ENCODE measurements at places on chromosomes 2 and 18.
A peak's percentile ranks its signal among the peaks of the same experiment; 100 is the strongest.

DNA sequence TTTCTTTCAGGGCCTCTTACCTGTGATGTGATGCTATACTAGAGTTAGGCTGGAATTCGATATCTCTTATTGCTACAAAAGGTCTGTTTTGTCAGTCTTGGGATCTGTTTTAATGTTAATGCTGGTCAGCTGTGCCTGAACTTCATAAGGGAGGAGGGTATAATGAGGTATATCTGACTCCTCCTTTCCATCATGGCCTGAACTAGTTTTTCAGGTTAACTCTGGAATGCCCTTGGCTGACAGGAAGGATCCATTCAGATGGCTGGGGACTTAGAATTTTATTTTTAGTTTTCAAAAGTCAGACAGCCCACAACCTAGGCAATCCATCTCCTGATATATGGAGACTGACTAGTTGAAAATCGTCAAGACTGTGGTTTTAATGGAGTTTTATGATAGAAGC, 35.9 kb upstream of the TBC1D8 start:
- DNase-seq, result no peak

DNA sequence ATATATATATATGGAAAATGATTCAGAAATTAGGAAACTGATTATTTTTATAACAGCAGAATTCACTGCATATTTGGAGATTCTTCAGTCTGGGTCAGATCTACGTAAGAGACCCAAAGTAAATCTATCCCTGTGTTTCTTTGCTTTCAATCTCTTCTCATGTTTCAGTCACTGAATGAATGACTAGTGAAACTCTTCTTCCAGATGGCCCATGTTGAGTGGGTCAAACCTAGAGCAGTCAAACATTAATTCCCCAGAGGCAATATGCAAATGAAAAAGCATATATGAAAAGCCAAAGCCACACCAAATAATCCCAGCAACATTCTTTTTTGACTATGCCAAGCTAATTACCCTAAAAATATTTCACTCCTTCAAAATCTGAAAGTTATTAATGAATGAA, 317.3 kb downstream of the RBM43 start:
- DNase-seq, result no peak

DNA sequence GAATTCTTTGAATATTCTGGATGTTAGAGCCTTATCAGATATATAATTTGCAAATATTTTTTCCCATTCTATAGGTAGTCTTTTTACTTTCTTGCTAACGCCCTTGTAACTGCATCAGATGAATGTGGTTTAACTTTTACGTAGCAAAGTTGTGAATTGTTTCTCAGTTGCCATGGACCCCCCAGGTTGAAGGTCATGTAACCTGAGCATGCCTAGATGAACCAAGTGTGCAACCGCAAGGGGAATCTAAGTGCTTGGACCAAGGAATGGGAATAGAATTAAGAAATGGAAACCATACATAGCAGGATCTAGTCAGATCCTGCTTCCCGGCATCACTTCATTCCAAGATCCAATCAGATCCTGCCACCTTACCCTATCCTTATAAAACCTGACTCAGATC, 65.1 kb upstream of the TNP1 start:
- DNase-seq, result no peak

DNA sequence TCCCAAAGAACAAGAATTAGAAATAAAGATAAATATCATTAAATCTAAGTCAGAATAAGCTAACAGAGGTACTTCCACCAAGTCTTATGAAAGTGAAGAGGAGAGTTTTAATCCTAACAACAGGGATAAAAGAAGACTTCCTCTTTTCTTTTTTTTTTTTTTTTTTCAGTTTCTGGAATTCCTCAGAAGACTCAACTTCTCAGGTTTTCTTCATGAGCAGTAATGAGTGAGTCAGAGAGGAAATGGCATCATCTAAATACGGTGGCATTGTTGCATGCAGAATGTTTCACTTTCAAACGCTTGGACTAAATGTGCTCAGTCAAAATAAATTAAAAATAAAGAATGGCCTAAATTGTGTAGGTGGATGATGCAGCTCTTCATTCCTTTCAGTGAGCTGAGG, 45.6 kb upstream of the ARHGAP15 start:
- no peak for DNase-seq

DNA sequence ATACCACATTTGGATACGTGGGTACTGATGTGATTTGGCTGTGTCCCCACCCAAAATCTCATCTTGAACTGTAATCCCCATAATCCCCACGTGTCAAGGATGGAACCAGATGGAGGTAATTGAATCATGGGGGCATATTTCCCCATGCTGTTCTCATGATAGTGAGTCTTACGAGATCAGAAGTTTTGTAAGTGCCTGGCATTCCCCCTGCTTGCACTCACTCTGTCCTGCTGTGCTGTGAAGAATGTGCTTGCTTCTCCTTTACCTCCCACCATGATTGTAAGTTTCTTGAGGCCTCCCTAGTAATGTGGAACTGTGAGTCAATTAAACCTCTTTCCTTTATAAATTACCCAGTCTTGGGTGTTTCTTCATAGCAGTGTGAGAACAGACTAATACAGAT, 70.3 kb downstream of the CHST9 start:
- DNase-seq, result no peak

- DNase-seq, result no peak
Measured at GRCh38 chr2:235784788-235785187, 290.9 kb downstream of the AGAP1 start.

GRCh38 chr2:74578408-74578807, 23.9 kb downstream of the DOK1 start:
- no peak for DNase-seq

GRCh38 chr2:75543446-75543845, 17.3 kb downstream of the EVA1A start:
- DNase-seq, result no peak

DNA sequence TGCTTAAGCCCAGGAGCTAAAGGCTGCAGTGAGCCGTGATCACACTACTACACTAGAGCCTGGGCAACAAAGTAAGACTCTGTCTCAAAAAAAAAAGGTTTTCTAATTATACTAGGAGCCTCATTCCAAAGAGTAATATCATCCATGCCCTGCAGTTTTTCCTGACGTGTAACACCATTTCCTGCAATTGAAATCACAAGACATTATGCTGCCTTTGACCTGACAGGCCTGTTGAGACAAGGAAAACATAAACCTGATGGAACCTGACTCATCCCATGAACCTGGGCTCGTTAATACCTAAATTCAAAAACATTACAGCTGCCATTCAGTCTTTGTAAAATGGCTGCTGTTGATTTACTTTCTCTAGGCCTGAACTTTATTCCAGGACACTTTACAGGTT, 58.7 kb upstream of the PEX13 start:
- DNase-seq, result no peak

DNA sequence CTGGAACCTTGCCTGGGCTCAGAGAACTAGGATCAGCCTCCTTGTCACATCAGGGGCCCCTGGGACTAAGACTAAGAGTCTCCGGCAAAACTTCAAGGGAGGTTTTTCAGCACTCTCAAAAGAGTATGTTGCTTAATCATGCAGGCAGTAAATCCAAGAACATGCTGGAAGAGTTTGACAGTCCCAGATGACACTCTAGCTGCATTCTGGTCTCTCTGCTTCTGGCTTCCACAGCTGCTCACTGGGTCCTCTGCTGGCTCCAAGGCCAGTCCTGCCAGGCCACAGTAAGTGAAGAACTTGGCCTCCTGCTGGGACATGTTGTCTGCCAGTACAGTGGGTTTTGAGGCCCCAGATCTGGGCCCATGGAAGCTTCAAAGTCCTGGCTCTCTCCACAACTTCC, 45.2 kb upstream of the IL1RL1 start:
- DNase-seq, result no peak

DNA sequence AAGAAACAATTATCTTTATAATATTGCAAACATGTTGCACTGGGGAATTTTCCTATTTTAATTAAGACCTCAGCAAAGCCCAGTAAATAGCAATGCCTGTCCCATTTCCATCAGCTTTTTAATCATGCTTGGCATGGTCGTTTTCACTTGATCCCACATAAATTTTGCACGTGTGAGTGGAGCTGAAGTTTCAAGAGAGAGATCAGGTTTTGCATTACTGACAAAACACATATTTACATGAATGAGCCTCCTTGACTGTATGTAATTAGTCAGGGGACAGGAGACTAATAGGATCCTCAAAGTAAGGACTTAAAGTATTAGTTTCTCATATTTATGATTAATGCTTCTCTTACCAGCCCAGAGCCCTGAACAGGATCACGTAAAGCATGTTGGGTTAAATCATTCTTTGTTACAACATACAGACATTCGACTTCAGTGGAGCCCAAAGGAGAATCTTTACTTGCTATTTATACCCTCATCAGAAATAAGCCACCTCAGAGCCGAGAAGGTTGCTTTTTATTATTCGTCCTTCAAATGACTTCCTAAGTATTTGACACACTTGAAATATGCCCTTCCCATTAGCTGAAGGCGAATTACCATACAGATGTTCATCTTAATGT, 711.3 kb downstream of the GALR1 start:
- DNase-seq, result no peak

- DNase-seq, result no peak
Measured at GRCh38 chr2:119315241-119315925, 51.3 kb downstream of the C2orf76 start.

DNA sequence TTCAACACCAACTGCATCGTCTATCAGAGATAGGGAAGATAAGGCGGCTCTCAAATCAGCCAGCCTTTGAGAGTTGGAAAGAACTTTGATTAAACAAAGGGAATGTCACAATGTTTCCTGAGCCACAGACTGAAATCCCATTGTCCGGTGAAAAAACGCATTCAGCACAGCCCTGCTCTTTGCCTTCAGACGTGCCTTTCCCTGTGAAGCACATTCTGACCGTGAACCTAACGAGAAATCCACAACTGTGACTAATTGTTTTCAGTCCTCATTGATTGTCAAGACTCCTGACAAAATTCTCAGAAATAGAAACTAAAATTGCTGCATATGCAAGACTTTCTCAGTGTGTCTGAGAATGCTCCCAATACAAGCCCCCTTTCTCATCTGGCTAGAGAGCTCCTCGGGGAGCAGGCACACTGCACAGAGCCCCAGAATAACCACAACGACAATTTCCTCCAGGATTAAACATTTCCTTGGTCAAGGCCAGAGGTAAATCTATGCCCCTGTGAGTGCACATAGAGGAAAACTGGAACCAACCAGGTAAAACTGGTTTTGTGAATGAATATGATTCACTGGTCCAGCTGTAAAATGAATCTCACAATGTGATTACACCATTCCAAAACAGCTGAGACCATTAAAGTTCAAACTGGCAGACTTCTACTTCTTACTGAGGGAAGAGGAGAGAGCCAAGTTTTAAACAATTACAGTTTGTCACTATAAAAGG, 561.9 kb upstream of the ID2 start:
- no peak for DNase-seq

- no peak for DNase-seq
Measured at GRCh38 chr2:2581331-2582159, 250.5 kb upstream of the MYT1L start.

- DNase-seq, result no peak
Measured at GRCh38 chr2:234422273-234422732, 74.6 kb downstream of the ARL4C start.

GRCh38 chr2:215401896-215402379, 33.9 kb downstream of the FN1 start:
- DNase-seq, result no peak

- DNase-seq, result no peak
Measured at GRCh38 chr2:240620859-240621258, 4.4 kb upstream of the GPR35 start.

- no peak for DNase-seq
Measured at GRCh38 chr2:85584354-85584856, at the start of gene VAMP5. Gene VAMP5 (plus strand): TSS chr2:85584431. CDS start chr2:85584491, 60 bp downstream.

GRCh38 chr2:143577489-143577888, 448.3 kb downstream of the ARHGAP15 start:
- DNase-seq, result no peak

GRCh38 chr2:238450440-238450861, 23.7 kb downstream of the ASB1 start:
- no peak for DNase-seq

DNA sequence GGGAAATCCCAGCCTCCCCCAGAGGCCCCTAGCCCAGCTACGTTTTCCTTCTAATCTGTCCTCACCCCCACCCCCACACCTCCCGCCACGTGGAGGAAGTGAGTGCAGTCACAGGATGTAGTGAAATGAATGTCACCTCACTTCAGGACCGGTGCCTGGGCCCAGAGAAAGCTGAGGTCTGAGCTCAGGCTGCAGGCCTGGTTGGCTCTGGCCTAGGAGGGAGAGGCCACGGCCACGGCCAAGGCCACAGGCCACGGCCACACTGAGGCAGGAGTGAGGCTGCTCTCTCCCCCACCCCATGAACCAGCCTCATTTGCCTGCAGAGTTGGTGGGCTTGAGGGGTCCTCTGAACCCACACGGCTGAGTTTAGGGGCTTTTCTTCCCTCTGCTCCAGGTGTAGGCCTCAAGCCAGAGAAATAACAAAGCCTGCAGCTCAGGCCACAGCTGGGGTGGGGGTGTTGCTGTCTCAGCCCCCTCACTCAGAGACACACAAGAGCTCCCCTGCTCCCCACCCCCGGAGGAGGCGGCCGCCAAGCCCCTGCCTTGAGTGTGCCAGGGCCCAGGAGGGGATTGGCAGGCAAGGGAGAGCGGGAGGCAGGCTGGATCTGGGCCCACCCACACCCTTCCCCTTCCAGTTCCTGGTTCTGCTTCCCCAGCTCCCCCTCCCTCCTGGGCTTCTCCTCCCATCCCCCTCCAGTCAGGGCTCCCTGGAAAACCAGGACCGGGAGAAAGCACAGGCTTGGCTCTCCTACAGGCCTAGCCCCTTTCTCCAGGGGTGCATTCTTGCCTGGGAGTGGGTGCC, 27.0 kb downstream of the DNMT3A start:
- peak; percentile 91 for DNase-seq

DNA sequence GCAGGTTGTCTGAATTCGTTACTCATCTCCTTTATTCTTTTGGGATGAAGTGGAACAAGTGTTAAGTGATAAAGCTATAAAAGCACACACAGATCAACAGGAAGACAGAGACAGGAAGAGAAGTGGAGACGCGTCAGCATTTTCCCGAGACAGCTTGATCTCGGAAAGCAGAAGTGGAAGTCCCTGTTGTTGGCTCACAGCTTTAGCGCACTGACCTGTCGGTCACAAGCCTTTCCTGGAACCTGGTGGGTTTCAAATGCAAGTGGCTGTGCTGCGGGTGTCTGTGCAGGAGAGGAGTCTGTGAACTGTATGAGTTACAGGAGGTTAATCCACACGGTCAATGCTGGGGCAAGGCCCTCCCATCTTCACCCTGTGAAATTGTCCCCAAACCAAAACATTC, 116.6 kb upstream of the PELI1 start:
- DNase-seq, result no peak

GRCh38 chr18:45652303-45653080, 37.2 kb downstream of the SLC14A2 start:
- no peak for DNase-seq

- DNase-seq, result no peak
Measured at GRCh38 chr18:37289423-37289822, 276.2 kb downstream of the CELF4 start.

- DNase-seq, result no peak
Measured at GRCh38 chr2:236853585-236854051, 232.1 kb upstream of the COPS8 start.

GRCh38 chr2:130769343-130769907, 14.1 kb downstream of the AMER3 start:
- no peak for DNase-seq

- DNase-seq, result no peak
Measured at GRCh38 chr2:48510329-48510728, 19.6 kb upstream of the STON1 start.
